A172 (cell line): ENCODE measurements at places on chromosomes 1 and 21.

DNA sequence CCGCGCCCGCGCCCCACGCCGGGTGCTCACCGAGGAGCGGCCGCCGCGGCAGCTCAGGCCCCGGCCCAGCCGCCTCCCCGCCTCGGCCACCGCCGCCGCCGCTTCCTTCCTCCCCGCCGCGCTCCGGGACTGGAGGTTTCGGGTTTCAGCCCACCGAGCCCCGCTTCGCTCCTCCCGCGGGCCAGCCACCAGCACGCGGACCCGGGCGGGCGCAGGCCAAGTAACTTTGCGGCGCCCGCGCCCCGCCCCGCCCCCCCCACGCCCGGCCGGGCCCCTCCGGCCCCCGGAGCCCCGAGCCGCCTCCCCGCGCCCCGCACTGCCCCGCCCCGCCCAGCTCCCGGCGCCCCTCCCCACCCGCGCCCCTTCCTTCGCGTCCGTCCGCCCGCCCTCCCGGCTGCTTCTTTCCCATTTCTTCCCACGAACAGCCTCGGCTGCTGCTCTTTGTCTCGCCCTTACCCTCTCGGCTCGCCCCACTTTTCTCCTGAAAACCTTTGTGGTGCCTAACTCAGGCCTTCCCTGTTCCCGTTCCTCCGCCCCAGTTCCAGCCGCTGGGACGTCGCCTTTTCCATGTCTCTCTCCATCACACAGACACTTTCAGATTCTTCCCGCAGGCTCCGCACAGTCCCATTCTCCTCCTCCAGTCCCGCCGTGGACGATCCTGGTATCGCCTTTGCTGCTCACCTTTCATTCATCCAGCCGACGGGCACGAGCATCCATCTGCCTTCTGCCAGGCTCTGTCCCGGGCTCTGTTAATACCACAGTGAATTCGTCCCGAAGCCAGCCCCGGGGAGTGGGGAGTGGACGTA lies at the start of gene GPR161:
TSS of gene GPR161 (minus strand) at position 222 of the 806 bp plus-strand sequence. CDS start 32,080 bp downstream, outside the sequence.
- DNase-seq, result no peak

- DNase-seq, result no peak
Observed at GRCh38 chr1:25774206-25774803, 25.7 kb upstream of the SELENON start.

DNA sequence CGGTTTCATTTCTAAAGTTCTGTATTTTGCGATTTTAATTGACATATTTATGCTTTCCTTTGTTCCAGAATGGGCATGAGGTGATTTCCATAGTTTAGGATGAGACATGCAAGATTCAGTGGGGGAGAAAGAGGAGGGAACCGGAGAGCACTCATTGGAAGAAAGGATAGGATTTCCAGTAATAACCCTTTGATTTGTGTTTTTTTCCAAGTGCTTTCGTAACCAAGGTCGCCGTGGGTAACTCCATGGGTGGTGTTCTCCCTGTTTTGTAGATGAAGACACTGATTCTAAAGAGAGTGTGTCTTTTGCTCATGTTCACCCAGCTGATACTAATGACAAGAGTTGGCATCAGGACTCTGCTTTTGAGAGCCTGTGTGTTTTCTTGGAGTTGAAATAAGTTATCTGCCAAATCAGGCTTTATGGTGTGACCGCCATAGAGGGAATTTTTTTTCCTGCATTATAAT lies 170.1 kb downstream of the DHRS3 start:
- DNase-seq, result no peak

- peak; percentile 66 for DNase-seq
Observed at GRCh38 chr1:165376041-165376810, 19.7 kb upstream of the LMX1A start.

DNA sequence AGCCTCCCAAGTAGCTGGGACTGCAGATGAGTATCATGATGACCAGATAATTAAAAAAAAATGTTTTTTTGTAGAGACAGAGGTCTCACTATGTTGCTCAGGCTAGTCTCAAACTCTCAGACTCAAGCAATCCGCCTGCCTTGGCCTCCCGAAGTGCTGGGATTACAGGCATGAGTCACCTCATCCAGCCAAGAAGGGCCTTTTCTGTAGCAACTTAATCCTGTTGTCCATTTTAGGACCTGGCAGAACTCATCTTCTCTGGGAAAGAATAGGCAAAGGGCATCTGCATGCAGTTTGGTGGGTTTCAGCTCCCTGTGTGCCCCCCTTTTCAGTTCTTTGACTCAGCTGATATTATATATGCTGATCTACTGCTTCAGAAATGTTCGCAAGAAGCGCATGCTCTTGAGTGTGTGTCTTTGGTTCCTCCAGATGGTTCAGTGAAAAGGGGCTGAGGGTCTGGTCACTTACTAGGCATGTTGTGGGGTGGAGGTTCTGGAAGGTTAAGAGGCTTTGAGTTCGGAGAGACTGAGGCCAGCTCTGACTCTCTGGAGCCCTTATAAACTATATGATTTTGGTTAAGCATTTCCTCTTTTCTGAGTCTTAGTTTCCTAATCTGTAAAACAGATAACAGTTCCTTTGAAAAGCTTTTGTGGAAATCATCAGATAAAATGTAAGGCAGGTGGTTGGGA lies 19.4 kb upstream of the SRSF4 start:
- DNase-seq, result no peak

GRCh38 chr1:2388004-2388913 lies 3.1 kb downstream of the MORN1 start:
- DNase-seq, result no peak

DNA sequence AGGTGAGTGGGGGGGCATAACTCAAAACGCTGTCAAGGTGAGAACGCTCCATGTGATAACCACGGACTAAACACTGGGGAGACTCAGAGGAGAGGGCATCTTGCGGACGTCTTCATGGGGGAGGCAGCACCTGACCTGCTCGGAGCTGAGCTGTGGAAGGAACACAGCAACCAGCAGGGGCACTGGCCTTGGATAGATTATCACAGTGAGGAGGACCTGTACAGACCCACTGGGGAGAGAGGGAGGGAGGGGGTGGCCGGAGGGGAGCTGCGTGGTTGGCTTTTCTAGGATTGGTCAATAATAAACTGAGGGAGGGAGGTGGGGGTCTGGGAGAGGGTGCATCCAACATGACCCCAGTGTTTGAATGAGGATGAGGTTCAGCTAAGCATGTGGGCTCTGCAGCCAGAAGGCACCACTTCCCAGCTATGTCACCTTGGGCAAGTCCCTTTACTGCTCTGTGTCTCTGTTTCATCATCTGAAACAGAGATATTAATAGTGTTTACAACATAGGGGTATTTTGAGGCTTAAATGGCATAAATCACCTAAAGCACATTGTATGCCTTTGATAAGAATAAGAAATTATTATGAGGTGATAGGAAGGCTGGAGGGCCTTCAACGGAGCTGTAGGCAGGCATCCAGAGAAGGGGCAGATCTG lies 123.3 kb downstream of the GRIK3 start:
- no peak for DNase-seq

DNA sequence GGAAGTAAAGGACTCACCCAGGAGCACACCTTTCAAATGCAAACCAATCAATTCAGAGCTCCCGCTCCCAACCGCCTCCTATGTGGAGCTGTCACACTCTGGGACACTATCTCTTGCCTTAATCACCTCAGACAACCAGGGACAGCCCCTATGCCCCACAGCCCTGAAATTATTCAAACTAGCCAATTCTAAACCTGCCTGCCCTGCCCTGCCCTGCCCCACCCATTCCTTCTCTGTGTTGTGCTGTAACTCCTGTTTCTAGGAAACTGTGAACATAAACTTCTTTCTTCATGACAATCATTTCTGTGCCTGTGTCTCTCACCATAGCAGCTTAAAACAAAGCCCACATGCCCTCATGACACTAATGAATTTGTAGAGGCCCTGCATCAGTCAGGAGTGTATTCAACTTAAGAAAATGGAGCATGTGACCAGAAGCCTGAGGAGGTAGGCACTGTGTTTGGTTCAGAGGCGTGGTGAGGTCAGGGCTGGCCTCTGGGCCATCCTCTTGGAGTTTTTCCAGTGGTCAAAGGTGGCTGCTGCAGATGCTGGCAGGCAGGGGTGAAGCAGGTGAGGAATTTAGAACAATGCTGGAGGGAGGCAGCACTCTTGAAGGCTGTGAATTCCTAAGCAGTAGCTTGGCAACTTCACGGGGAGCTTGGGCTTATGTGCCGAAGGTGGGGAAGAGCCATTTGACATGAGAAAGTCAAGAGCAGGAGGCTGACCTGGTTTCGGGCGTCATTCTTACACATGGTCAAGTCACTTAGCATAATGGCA lies 74.5 kb downstream of the RHOU start:
- DNase-seq, result no peak

DNA sequence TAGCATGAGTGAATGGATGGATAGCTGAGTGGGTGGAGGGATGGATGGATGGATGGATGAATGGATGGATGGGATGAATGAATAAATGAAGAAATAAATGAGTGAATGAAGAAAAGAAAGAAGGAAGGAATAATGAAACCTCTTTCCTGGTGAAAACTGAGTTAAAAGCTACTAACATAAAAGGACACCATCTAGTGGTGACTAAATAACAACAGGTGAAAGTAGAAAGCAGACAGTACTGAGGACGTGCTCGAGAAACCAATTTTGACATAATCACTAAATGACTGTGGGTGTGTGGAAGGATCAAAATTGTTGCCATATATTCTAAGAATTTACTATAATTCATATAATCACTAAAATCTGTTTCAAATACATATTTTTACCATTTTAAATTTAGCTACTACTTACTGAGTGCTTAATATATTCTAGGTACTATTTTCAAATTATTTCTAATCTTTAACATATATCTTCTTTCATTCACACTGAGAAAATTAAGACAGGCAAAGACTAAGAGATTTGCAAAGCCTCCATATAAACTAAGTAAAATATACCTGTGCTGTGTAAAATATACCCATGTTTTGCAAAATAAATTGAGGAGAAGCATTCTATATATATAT lies 522.9 kb downstream of the LRRIQ3 start:
- DNase-seq, result peak; percentile 1

- DNase-seq, result no peak
Observed at GRCh38 chr1:167114725-167115124, 20.9 kb downstream of the STYXL2 start.

DNA sequence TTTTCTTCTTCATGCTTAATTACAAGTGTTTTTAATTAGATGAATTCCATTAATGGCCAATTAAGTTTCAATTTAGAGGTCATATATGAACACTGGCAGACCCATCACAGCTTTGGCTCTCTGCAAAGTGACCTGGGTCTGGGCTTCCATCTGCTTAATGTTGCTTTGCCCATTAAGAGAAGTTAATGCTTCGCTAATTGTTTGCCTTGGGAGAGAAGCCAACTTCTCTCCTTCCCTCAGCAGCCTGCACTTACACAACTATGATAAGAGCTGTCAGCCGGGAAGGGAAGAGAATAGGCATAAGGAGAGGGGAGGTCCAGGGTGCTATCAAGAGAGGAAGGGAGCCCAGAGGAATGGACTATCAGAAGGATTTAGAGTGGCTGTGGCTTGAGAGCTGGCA lies 29.0 kb upstream of the CCDC190 start:
- DNase-seq, result no peak

DNA sequence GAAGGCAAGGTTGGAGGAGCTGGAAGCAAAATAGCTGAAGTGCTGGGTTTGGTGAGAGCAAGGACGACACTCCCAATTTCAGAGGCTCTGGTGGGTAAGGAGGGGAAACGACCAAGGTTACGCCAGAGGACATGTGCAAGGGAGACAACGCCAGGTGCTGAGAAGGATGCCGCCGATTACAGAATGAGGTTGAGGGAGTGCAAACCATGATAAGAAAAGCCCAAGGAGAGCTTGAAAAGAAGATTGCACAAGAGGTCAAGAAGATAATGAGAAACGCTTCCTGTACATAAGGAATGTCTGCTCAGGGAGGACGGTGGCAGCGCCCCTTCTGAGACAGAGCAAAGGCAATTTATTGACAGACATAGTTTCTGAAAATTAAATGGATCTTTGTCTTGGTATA lies 382.0 kb upstream of the PROX1 start:
- no peak for DNase-seq

DNA sequence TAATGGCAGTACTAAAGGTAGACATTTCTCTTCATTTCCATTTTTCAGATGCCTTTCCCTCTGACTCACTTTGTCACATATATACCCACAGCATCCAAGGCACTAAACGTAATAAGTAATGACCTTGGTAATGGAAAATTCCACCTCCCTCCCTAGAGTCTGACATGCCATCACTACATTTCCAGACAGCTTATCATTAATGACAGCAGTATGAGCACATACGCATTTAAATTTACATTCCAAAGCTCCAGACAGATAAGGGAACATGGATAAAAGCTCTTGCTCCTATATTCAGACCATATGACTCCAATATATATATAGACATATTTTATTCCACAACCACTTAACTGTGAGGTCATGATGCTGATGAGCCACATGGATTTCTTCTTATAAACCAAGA lies 191.7 kb upstream of the GORAB start:
- peak; percentile 25 for DNase-seq

- no peak for DNase-seq
Observed at GRCh38 chr1:232166942-232167341, 463.0 kb downstream of the SIPA1L2 start.

GRCh38 chr1:202207292-202207691 lies 13.7 kb downstream of the LGR6 start:
- peak; percentile 79 for DNase-seq

- DNase-seq, result peak; percentile 26
Observed at GRCh38 chr1:94653454-94653853, 111.9 kb upstream of the F3 start.

GRCh38 chr1:202068596-202068995 lies 54.1 kb upstream of the GPR37L1 start:
- DNase-seq, result no peak

DNA sequence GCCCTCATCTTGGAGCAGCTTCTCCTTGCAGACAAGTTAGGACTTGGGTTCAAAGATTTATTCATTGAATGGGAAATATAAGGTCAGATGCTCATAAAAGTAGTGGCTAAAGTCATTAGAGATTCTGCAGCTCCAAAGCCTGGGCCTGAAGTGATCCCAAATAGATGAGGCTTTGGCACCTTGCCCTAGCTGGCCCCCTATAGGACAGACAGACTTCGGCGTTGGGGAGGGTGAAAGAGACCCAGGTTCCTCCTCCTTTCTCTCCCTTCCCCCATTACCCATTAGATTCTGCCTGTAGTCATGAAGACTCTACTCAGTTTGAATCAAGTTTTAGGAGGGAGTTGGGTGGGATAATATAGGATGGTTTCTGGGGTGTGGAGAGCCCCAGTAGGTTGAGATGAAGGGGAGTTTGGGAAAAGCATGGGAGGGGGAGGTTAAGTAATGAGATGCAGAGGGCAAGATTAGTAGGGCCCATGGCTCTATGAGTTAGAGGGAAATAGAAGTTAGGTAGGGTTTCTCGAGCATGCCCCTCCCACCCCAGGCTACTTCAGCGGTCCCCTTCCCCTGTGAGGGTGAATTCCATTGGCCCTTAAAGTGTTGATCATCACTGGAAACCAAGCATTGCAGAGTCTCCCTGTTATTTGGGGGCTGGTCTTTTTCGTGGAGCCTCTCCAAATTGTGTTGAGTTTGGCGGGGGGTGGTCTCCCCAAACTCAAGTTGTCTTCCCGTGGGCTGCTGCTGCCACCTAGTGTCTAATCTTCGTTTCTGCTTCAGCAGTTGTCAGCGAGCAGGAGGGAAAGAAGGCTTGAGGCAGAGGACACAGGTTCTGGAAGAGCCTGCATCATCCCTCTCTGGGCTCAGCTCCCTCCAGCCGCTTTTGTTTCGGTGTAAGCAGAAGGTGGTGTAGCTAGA lies 2.1 kb upstream of the AHDC1 start:
- DNase-seq, result no peak
